Posterior vena cava (tissue), 2 donors: ENCODE measurements at places on chromosomes 5 and 9.

- DNase-seq: no peak
Observed at GRCh38 chr9:113592876-113593575, 129.5 kb downstream of the RGS3 start.

GRCh38 chr5:56129288-56129687, 103.8 kb downstream of the ANKRD55 start:
- DNase-seq: no peak

DNA sequence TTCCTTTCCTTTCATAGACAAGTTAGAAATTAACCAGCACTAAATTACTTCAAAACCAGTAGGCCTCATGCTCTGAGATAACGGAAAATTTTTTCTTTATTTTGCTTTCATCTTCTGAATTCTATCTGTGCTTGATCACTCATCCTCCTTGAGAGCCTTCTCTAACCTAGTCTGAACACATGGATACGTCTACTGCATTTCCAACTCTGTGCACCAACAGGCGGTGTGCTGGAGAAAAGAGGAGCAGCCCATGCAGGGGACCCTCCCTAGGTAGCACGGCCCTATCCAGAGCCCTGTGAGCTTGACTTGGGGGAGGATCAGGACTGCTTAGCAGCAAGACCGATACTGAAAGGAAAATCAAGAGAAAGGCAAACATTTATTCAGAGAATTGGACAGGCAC, 149.8 kb downstream of the AUH start:
- DNase-seq: no peak

GRCh38 chr5:148998174-148998797, 64.6 kb downstream of the SH3TC2 start:
- no peak for DNase-seq

GRCh38 chr9:73816905-73817304, 665.2 kb downstream of the ANXA1 start:
- no peak for DNase-seq

- DNase-seq: no peak
Observed at GRCh38 chr5:25006237-25006636, 361.5 kb upstream of the CDH10 start.

- DNase-seq: peak; percentile 86
Observed at GRCh38 chr5:139658928-139659667, 10.9 kb downstream of the CXXC5 start.

DNA sequence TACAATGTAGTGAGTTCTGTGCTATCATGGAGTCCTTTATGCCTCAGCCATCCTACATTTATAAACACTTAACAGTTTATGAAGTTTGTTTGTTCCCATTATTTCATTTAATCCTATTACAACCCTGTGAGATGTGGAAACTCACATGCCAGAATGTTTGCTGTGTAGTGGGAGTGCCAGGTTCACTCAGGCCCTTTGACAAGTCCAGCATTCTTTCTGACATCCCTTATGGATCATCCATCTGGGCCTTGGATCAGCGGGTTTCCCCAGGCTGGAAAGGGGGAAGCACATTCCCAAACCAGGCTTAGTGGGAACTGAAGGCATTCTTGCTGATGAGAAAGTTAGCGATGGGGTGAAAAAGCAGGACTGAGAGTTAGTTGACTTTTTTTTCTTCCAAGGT, 128.1 kb upstream of the OTULINL start:
- DNase-seq: no peak

GRCh38 chr9:40913928-40914673, 214.4 kb downstream of the FOXD4L6 start:
- DNase-seq: no peak

GRCh38 chr9:22813529-22813928, 366.9 kb downstream of the DMRTA1 start:
- DNase-seq: no peak

DNA sequence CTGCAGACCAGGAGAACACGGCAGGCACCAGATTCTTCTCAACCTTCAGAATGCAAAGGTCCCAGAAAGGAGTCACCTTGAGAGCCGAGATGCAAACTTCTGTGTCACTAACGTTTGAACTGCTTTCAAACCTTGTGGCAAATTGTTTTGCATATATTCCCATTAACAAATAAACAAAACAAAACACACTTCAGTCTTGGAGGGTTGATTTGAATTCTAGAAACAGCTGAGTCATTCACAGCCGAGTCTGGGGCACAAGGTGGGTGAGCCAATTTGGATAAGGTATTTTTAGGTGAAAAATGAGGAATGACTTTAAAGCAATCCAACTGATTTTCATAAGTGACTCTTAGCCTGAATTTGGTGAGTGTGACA, 38.8 kb upstream of the ANKRD33B start:
- no peak for DNase-seq

DNA sequence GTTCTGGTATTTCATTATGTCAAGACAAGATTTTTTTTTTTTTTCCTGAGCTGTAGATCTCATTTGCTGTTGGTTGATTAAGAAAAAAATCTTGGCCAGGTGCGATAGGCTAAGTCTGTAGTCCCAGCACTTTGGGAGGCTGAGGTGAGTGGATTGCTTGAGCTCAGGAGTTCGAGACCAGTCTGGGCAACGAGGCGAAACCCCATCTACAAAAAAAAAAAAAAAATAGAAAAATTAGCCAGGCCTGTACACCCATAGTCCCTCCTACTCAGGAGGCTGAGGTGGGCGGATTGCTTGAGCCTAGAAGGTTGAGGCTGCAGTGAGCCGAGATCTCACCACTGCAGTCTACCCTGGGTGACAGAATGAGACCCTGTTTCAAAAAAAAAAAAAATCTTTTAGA, 12.2 kb downstream of the CDC42SE2 start:
- DNase-seq: no peak

DNA sequence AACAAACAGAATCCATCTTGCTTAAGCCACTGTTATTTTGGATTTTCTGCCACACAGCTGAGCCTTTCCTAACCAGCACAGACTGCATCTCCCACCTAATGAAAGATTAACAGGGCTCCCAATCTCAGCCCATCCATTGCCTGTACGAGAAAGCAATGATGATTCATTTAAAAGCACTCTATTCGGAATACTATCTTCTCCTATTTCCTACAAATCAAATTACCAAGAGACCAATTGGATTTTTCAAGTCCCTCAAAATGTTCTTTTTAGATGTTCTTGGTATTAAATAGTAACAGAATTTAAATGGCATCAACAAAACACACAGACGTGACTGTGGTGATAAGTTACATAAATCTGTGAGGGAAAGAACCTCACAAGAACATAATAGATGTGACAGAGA, 324.1 kb downstream of the AGTPBP1 start:
- no peak for DNase-seq

GRCh38 chr9:91905991-91906469, 44.0 kb downstream of the ROR2 start:
- peak; percentile 86 for DNase-seq

GRCh38 chr9:77375956-77376532, 198.7 kb downstream of the VPS13A start:
- DNase-seq: no peak

- no peak for DNase-seq
Observed at GRCh38 chr5:51194671-51195070, 188.6 kb upstream of the ISL1 start.

- DNase-seq: no peak
Observed at GRCh38 chr5:108432024-108432423, 50.1 kb upstream of the FBXL17 start.

GRCh38 chr5:81558188-81558587, 164.3 kb upstream of the ACOT12 start:
- DNase-seq: no peak

DNA sequence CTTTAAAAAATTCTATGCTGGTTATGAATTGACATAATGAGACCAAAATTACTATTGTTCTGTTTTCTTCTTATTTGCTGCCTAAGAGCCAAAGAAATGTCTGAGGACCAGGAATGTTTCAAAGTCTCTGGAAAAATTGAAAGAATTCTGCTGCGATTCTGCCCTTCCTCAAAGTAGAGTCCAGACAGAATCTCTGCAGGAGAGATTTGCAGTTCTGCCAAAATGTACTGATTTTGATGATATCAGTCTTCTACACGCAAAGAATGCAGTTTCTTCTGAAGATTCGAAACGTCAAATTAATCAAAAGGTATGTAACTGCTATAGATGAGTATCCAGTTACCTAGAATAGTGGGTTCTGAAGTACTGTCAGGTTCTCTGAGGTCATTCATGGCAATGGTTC, 10.3 kb upstream of the DHFR start:
- no peak for DNase-seq

DNA sequence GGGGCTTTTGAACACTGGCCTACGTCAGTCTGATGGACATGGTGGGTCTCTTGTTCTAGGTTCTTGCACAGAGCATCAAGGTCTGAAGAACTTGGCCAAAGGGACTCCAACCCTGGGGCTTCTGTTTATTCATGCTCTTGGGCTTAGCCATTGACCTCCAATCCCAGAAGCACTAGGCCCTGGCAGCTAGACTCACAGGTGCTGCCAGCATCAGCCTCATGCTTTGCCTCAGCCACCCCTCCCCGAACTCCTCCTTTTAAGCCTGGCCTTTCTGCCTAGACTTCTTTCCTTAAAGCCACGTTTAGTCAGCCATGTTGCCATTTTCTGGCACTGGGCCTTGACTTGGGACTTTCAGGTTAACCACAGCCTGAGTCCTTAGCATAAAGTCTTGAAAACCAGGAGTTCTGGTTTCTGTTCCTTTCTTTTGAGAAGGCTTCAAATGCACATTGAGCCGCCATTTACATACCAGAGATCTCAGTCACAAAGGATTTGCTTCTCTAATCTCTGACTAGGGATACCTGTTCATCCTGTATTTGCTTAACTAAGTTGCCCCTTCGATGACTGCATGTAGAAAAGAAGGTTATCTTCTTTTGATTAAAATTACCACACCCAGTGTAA, 54.7 kb downstream of the ANGPTL2 start:
- no peak for DNase-seq

GRCh38 chr9:5488221-5489008, 21.9 kb upstream of the PDCD1LG2 start:
- no peak for DNase-seq

DNA sequence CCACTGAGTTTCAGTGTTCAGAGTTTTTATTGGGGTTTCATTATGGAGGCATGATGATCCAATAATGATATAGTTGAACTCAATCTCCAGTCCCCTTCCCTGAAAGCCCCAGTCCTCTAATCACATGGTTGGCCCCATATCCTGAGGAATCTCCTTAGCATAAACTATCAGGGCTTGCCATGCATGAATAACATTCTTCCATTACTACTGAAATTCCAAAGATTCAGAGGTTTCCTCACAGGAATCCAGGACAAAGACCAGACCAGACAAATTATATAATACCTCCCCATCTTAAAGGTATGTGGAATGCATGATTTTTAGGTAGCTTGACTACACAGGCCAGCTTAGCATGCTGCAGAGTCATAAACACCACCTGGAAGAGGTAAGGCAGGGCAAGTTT, 15.5 kb upstream of the LRRTM2 start:
- no peak for DNase-seq

DNA sequence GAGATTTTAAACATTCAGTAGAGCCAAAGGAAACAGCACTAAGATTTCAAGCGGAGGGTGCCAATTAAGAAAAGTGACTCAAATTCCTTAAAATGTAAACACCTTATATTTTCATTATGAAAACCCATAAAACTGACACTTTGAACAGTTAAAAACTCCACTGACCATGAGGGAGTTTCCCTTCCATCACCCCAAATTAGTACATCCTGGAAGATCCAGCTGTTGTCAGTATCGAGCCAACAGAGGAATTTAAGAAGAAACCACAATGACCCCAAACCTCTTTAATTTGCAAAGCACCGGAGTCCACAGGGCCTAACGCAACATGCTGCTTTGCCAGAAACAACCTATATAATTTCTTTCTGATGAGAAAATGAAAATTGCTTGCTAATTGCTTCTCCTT, 41.3 kb downstream of the ROR2 start:
- no peak for DNase-seq

GRCh38 chr9:112861638-112862555, 28.8 kb downstream of the SLC46A2 start:
- no peak for DNase-seq

GRCh38 chr5:40089269-40089668, 590.4 kb upstream of the PTGER4 start:
- no peak for DNase-seq

DNA sequence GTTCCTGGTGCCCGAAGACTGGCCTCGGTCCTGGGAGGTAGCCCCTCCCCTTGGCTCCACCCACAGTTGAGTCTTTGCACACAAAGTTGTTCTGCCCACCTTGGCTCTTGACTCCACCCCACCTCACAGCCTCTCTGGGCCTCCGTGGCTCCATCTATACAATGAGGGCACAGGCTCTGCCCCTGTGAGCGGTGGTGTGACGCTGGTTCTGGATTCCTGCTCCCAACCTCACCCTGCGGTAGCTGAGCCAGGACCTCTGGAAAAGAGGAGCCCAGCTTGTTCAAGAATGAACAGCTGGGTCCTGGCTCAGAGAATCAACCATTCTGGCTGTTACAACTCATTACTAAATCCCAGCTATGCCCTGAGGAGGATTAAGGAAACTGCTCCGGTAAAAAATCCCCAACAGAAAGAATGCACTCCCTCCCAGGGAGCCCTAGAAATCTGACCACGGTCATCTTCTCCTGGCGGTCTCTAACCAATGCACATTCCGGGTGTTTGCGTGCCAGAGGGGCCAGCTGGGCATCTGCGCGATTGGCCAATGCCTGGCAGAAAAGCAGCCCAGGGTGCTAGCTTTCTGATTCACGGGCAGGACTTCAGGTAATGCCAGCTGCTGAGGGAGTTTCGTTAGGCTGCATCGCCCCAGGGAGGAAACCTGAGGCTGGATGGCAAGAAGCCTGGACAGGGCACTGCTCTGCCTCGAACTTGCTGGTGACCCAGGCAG, 9.9 kb upstream of the GRHPR start:
- peak; percentile 67 for DNase-seq

DNA sequence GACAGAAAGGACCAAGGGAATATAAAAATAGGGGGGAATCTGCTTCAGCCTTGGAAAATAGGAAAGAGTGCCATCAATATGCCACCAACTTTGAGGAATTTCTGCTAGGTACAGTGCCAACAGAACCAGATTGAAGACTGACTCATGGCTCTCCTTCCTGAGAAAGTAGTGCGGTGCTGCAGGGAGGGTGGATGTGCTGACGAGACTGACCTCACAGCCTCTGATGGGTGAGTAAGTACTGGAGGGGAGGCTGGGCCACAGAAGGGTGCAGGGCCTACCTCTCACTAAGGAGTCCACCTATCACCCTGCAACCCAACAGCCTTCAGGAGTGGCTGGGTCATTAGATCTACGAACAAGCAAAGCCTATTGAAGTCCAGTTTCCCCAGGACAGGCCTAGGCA, 187.6 kb downstream of the GABBR2 start:
- no peak for DNase-seq

DNA sequence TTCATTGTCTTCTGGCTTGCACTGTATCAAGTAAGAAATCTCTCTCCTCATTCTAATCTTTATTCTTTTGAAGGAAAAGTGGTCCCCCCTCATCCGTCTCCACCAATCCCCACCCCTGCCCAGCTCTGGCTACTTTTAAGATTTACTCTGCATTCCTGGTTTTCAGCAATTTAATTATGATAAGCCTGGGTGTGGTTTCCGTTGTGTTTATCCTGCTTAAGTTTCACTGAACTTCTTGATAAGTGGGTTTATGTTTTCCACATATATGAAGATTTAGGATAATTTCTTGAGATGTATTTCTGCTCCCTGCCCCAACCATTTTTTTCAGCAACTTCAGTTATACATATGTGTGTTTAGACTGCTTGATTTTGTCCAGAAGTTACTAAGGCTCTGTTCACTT, 46.5 kb downstream of the PTBP3 start:
- no peak for DNase-seq

GRCh38 chr5:93573354-93574351, 7.4 kb downstream of the NR2F1-AS1 start:
- no peak for DNase-seq

- no peak for DNase-seq
Observed at GRCh38 chr5:136522217-136522956, 157.0 kb upstream of the TRPC7 start.

GRCh38 chr5:2861605-2862004, 110.1 kb upstream of the IRX2 start:
- no peak for DNase-seq
